ENCODE measurements at places on chromosomes 3 and 15.

DNA sequence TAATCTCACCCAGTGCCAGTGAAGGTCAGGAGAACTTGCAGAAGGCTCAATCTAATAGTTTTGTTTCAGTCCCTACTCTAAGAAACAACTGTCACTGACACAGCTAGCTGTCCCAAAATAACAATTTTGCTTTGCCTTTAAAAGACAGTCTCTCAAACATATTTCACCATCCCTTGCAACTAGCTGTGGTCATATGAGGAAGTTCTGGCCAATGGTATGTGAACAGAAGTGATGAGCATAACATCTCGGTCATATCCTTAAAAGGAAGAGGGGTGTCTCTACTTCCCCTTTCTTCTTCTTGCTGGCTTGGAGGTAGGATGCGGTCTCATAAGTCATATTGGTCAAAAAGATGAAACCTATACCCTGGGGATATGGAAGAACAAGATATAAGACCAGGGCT lies 198.1 kb downstream of the NEK10 start:
- no peaks in the 10 kb centered on the region for H3K36me3 ChIP-seq
- no peak overlapping the region for H3K4me3 ChIP-seq
- H3K27ac ChIP-seq, result no peak overlapping the region
- H3K27me3 ChIP-seq, result no peaks in the 10 kb centered on the region
- no peak for DNase-seq
- H3K4me1 ChIP-seq, result no peaks in the 10 kb centered on the region

DNA sequence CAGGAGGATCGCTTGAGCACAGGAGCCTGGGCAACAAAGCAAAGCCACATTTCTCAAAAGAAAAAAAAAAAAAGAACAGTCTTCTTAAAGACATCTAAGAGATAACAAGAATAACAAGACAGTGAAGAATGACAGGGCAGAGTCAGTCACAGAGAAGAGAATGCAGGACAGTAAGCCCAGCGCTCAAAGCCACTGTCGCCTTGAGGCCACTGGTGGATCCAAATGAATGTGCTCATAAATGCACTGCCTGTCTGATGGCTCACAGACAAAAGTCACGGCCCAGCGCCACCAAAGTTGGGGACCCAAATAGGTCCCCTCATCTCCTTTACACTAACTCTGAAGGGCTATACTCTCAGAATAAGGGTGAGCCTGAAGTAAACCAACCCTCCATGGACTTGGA lies 52.3 kb downstream of the FAM174B start:
- peaks cover 4% of the 10 kb centered on the region for H3K27me3 ChIP-seq
- H3K4me3 ChIP-seq, result no peak overlapping the region
- no peak overlapping the region for H3K27ac ChIP-seq
- no peaks in the 10 kb centered on the region for H3K36me3 ChIP-seq
- DNase-seq, result no peak

GRCh38 chr3:66377800-66378199 lies 123.0 kb downstream of the LRIG1 start:
- no peak for DNase-seq
- H3K4me1 ChIP-seq, result peaks cover 3% of the 10 kb centered on the region
- H3K36me3 ChIP-seq, result peaks cover 35% of the 10 kb centered on the region
- H3K27me3 ChIP-seq, result no peaks in the 10 kb centered on the region
- H3K4me3 ChIP-seq, result no peak overlapping the region
- H3K27ac ChIP-seq, result no peak overlapping the region

DNA sequence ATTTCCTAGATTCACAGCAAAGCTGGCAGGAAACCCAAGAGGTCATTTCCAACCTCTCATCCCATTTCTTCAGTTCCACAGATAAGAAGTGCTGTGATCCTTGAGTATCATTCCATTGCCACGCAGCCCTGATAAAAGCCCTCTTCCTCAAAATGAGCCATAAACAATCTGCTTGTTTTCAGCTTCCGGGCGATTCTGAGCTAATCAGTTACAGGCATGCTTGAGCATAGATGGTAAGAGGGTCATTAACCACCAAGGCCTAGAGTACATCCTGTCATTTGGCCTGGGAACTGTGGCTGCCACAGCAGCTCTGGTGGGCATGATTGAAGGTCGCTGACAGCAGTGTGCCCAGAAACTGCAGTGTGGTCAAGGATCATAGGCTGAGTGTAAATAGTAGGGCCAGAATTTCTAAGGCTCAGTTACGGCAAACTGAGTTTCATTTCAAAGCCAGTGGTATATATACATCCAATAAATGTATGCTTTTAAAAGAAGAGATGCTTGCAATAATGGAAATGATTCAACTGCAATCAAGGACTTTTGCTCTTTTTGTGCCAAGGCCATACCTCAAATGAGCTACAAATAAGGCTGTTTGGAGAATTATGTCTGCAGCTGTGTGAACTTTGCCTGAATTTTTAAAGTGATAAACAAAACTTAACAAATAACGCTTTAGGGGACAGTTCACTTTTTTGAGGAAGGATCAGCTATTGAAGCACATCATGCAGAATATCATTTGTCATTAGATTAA lies 47.3 kb downstream of the P3H2 start:
- H3K36me3 ChIP-seq, result no peaks in the 10 kb centered on the region
- H3K27ac ChIP-seq, result peak overlapping the region; percentile 71
- no peak overlapping the region for H3K4me3 ChIP-seq
- peaks cover 45% of the 10 kb centered on the region for H3K4me1 ChIP-seq

DNA sequence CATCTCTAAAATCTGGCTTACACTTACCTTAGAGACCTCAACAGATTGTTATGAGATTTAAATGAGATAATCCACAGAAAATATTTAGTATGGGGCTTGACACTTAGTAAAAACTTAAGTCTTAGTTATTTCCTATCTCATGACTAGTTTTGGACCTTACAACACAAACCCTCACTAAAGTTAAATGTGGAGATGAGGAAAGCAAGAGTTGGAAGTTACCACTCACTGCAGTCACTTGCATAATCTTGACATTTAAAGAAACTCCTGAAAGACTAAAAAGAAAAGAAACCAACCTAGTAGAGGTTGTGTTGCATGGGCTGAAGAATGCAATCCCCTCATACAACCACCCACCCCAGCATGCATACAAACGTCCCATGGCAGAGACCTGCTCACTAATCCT lies 40.1 kb downstream of the ITGB5 start:
- H3K4me1 ChIP-seq, result peaks cover 46% of the 10 kb centered on the region
- peaks cover 25% of the 10 kb centered on the region for H3K36me3 ChIP-seq
- DNase-seq, result no peak
- H3K4me3 ChIP-seq, result no peak overlapping the region

GRCh38 chr15:52642386-52643361 lies 36.5 kb downstream of the ATOSA start:
- peaks cover 3% of the 10 kb centered on the region for H3K4me1 ChIP-seq
- no peak overlapping the region for H3K4me3 ChIP-seq
- H3K36me3 ChIP-seq, result peaks cover 6% of the 10 kb centered on the region
- H3K27ac ChIP-seq, result peak overlapping the region; percentile 0
- no peak for DNase-seq
